ENCODE measurements at places on chromosomes 1 and 21.
A peak's percentile ranks its signal among the peaks of the same experiment; 100 is the strongest.

GRCh38 chr1:230825761-230826160 lies 42.6 kb downstream of the C1orf198 start:
- H3K4me1 ChIP-seq, result peaks cover 58% of the 10 kb centered on the region
- H3K27ac ChIP-seq, result peak overlapping the region; percentile 73
- no peak overlapping the region for H3K4me3 ChIP-seq
- H3K27me3 ChIP-seq, result no peaks in the 10 kb centered on the region
- H3K36me3 ChIP-seq, result no peaks in the 10 kb centered on the region
- DNase-seq, result no peak

DNA sequence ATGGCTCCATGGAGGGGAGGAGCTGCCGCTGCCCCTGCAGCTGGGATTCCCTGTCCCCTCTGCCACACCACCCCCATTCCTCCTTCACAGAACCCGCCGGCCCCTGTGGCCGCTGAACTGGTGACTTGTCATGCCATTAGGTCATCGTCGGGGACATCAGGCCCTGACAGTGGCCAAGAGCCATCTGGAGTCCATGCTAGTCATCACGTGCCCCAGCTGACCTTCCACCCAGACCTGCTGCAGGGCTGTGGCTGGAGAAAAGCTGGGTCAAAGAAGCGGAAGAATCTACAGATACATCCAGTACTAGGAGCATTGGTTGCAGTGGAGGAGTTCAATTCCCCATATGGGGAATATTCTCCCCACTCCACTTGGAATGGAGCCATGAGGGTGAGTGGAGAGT lies 78.1 kb downstream of the KCNJ15 start:
- no peak overlapping the region for H3K27ac ChIP-seq
- no peaks in the 10 kb centered on the region for H3K4me1 ChIP-seq
- no peak for DNase-seq
- H3K27me3 ChIP-seq, result peaks cover 3% of the 10 kb centered on the region

- no peaks in the 10 kb centered on the region for H3K36me3 ChIP-seq
- H3K27me3 ChIP-seq, result no peaks in the 10 kb centered on the region
- peak overlapping the region; percentile 39 for H3K27ac ChIP-seq
- H3K4me3 ChIP-seq, result no peak overlapping the region
Observed at GRCh38 chr1:218467101-218468072, 122.3 kb downstream of the TGFB2 start.

DNA sequence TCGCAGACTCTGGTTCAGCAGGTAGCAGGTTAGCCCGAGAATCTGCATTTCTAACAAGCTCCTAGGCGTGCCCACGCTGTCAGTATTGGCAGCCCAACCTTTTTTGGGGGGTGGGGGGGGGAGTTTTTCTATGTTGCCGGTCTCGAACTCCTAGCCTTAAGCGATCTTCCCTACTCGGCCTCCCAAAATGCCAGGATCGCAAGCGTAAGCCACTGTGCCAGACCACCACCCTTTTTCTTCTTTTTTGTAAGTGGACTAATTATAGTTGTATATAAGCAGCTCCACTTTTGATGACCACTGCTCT lies 480 bp upstream of the MIS18A start:
- H3K4me3 ChIP-seq, result peak overlapping the region; percentile 94
- no peaks in the 10 kb centered on the region for H3K27me3 ChIP-seq
- DNase-seq, result no peak
- peaks cover 23% of the 10 kb centered on the region for H3K4me1 ChIP-seq
- peak overlapping the region; percentile 50 for H3K27ac ChIP-seq
- peaks cover 2% of the 10 kb centered on the region for H3K36me3 ChIP-seq

DNA sequence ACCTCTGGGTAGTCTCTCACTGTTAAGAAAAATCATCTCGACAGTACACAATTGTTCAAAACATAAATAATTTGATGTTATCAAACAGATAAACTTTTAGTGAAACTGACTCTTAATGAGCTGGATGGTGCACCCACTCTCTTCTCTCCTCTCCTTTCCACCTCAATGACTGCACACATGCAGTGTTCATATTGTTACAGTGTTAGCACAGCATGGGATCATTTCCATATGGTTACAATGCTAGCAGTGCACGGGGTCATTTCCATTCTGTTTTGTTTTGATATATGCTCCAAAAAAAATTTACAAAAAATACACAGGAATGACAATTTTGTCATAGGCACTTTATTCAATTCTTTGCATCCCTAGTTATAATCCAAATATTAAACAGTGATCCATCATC lies 26.4 kb upstream of the RNF187 start:
- H3K4me3 ChIP-seq, result no peak overlapping the region
- DNase-seq, result no peak
- H3K4me1 ChIP-seq, result peaks cover 53% of the 10 kb centered on the region

GRCh38 chr1:97505816-97506215 lies 415.0 kb downstream of the DPYD start:
- H3K4me3 ChIP-seq, result no peak overlapping the region
- no peaks in the 10 kb centered on the region for H3K4me1 ChIP-seq
- no peaks in the 10 kb centered on the region for H3K27me3 ChIP-seq
- no peak for DNase-seq

GRCh38 chr1:44631333-44631646 lies 43.0 kb downstream of the TMEM53 start:
- peak overlapping the region; percentile 96 for H3K27ac ChIP-seq
- no peak for DNase-seq
- peaks cover 24% of the 10 kb centered on the region for H3K4me1 ChIP-seq

DNA sequence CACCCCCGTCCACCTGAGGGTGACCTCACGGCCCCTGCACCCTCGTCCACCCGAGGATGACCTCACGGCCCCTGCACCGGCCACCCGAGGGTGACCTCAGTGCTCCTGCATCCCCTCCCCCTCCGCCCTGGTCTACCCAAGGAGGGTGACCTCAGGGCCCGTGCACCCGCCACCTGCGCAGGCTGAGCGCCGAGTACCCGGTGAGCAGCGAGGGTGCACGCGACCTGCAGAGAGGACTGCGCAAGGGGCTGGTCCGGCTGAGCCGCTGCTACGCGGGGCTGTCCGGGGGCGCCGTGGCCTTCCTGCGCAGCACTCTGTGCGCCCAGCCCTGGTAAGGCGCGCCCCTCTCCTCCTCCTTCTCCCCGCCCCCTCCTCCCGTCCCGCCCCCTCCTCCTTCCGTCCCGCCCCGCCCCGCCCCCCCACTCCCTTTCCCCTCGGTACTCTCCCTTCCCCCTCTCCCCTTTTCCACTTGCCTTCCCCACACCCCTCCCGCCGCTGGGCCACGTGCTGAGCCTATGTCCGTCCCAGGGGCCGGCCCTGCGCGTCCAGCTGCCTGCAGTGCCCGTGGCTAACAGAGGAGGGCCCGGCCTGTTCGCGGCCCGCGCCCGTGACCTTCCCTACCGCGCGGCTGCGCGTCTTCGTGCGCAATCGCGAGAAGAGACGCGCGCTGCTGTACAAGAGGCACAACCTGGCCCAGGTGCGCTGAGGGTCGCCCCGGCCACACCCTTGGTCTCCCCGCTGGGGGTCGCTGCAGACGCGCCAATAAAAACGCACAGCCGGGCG lies 28.4 kb downstream of the TRIM11 start:
- peak overlapping the region; percentile 56 for H3K4me3 ChIP-seq
- peaks cover 29% of the 10 kb centered on the region for H3K4me1 ChIP-seq
- no peaks in the 10 kb centered on the region for H3K36me3 ChIP-seq
- no peak for DNase-seq

- H3K4me3 ChIP-seq, result no peak overlapping the region
- no peaks in the 10 kb centered on the region for H3K36me3 ChIP-seq
- H3K4me1 ChIP-seq, result no peaks in the 10 kb centered on the region
Observed at GRCh38 chr1:230037261-230037660, 29.8 kb upstream of the GALNT2 start.

DNA sequence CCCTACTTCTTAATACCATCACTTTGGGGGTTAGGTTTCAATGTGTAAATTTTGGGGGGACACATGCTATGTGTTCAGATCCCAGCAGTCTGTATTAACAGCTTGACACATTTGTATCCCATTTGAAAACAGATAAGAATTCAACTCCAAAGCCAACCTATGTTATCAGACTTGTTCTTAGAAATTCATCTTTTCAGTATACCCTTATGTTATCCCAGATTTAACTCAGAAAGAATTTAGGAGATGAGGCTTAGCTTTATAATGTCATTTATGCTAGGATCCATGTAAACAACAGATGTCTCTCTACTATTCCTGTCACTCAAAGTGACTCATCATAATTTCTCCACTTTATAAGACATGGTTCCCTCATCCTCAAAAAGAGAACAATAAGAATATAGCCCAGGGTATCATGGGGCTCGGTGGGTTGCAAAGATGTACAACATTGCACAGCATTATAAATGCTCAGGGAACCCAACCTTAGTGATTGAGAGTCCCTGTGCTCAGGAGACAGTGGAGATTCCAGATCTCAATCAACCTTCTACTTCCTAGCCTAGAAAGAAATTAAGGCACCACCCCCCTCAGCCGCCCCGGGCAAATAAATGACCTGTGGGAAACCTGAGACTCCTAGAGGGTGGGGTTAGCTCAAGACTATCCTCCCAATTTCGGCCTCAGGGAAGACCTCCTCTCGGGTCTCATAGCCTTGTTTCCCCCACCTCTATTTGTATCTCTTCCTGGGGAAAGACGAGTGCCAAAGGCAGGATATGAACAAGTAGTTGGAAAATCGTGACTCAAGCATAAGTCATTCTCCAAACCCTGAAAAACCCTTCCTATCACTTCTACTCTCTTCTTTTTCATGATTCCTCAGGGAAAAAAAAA lies 265.1 kb upstream of the CAMK1G start:
- H3K4me3 ChIP-seq, result no peak overlapping the region
- no peaks in the 10 kb centered on the region for H3K27me3 ChIP-seq
- H3K4me1 ChIP-seq, result no peaks in the 10 kb centered on the region

DNA sequence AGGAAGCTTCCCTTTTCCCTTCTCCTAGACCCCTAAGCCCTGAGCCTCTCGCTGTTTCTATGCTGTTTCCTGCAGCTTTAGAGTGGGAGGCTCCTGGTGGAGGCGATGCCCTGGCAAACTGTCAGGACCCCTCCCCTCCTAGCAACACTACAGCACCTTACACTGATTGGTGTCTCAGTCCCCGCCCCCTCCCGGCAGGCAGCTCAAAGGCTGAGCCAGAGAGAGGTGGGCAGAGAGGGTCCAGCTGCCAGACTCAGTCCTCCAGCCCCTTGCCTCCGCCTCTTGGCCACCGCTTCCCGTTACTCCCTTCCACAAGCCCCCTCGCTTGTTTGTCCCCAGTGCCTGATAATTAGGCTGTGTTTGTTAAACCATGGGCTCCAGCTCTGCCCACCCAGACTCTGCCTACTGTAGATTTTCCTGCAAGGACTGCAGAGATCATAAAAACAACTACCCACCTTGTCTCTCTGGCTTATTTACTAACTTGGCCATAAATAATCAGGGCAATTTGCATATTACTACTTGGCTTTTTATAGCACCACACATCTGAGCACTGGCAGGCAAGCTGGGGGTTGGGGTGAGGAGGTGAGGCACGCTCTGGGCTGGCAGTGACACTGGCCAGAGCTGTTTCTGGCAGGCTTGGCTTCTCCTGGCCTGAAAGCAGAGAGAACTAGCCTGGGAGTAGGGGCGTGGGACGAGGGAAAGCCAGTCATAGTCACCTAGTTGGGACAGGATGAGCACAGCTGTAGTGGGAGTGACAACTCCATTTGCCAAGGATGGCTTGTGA lies 107.5 kb downstream of the CSMD2 start:
- peaks cover 8% of the 10 kb centered on the region for H3K27me3 ChIP-seq
- H3K27ac ChIP-seq, result no peak overlapping the region
- H3K36me3 ChIP-seq, result no peaks in the 10 kb centered on the region
- no peak for DNase-seq

DNA sequence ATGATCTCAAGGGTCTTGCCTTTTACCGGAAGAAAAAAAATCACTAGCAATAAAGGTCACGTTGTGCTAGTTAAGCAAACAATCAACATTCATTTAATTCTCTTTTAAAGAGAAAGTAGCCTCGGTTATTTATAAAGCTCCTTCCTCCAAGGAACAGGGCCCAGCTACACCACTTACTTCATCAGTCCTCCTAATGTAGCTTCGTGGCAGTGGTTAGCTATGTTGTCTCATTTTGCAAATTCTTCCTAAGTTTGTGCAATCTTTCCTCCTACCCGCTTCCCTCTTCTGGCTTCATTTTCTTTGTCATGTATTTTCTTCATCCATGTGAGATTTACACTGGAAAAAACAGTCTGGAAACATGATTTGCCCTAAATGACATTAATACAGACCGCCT lies 554.2 kb downstream of the NUF2 start:
- H3K4me1 ChIP-seq, result peaks cover 9% of the 10 kb centered on the region
- peak overlapping the region; percentile 81 for H3K27ac ChIP-seq
- no peak overlapping the region for H3K4me3 ChIP-seq
- no peaks in the 10 kb centered on the region for H3K27me3 ChIP-seq
- H3K36me3 ChIP-seq, result no peaks in the 10 kb centered on the region
- no peak for DNase-seq

- DNase-seq, result no peak
Observed at GRCh38 chr1:230798491-230798890, 51.3 kb downstream of the CAPN9 start.

DNA sequence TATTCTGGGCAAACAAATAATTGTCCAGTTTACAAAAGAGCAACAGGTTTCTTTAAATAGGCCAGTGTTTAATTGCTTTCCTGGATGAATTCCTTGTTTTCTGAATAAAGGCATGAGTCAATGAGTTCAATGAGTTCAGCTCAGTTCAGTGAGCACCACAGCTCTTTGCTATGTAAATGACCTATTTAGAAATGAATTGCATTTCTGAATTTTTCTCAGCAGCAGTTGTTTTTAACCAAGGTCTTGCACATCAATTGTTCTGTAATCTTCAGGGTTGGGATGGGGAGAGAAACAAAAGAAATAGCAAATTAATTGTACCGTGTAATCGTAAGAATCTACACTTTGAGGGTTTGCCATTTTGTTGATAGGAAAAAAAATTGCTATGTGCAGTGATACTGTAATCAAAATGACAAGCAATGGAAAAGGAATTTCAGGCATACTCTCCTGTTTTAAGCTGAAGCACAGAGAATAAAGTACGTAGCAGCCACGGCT lies 45.7 kb downstream of the MIS18A start:
- H3K4me3 ChIP-seq, result no peak overlapping the region
- no peak overlapping the region for H3K27ac ChIP-seq
- no peaks in the 10 kb centered on the region for H3K27me3 ChIP-seq

DNA sequence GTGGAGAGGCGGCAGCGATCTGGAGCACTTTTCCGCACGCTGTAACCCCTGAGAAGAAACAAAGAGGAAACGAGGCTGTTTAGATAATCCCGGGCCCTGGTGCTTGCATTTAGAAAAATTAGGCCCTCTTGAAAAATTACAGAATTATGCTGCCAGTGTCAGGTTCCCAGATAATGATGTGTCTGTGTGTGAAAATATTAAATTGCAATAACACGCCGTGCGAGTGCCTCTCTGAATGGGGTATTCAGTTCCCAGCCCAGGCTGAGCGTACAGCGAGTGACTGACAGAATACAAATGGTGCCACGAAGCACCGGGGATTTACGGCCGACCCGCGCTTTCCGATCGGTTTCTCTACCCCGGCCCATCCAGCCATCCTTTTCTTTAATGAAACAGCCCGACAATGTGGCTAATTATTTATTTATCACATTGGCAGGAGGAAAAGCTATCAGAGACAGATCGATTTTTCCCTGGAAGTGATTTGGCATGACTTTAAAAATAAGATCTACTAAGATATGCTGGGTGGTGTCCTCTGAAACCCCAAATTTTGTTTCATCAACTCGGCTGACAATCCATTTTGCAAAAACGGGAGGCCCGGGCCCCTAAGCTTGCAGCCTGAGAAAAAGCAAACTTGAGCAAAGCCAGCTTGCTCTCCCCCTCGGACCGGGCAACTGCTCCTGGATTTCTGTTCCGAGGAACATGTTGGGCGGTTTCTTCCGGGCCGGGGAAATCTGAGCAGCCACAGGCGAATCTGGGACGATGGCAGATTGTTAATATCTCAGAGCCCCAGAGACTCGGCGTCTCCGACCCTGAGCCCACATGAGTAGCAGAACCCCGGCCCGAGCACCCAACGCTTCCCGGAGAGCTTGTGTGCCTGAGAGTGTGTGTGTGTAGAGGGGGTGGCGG lies 11.3 kb downstream of the PRDM16 start:
- H3K36me3 ChIP-seq, result no peaks in the 10 kb centered on the region
- H3K27me3 ChIP-seq, result peaks cover 93% of the 10 kb centered on the region
- no peaks in the 10 kb centered on the region for H3K4me1 ChIP-seq
- DNase-seq, result no peak
- H3K27ac ChIP-seq, result no peak overlapping the region
